ENCODE measurements at places on chromosomes 3 and 15. TPM values are rescaled to one million over a fixed set of nuclear protein-coding genes. Genes with fewer than 3 reads are reported as not detected.
A peak's percentile ranks its signal among the peaks of the same experiment; 100 is the strongest.

SLC24A5 gene
- not detected for total RNA-seq

GPR62 gene
- total RNA-seq = not detected

TMEM43 gene
- total RNA-seq = 76.2 TPM

STARD9 gene
- 2.1 TPM for total RNA-seq

NIPA2 gene
- total RNA-seq = 85.1 TPM

CCR8 gene
- 1.0 TPM for total RNA-seq

KLHL40 gene
- total RNA-seq = not detected

C3orf20 gene
- not detected for total RNA-seq

TMC3 gene
- total RNA-seq = not detected

FEZF2 gene
- not detected for total RNA-seq

DNA sequence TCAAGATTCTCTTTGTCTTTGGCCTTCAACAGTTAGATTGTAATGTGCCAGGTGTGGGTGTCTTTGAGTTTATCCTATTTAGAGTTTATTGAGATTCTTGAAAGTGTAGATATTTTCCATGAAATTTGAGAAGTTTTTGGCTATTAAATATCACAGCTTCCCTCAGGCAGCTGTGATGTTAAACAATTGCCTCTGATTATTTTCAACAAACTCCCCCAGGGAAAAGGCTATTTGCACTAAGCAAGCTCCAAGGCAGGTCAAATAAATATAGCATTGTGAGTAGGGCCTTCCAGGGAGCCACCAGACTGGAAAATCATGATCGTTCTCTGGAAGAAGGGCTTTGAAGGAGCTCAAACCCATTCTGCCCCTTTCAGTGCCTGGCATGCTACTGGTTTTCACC, 107.0 kb downstream of the EEFSEC start:
- no peak for DNase-seq

- no peak for DNase-seq
Observed at GRCh38 chr3:62335196-62335595, 38.2 kb downstream of the FEZF2 start.

DNA sequence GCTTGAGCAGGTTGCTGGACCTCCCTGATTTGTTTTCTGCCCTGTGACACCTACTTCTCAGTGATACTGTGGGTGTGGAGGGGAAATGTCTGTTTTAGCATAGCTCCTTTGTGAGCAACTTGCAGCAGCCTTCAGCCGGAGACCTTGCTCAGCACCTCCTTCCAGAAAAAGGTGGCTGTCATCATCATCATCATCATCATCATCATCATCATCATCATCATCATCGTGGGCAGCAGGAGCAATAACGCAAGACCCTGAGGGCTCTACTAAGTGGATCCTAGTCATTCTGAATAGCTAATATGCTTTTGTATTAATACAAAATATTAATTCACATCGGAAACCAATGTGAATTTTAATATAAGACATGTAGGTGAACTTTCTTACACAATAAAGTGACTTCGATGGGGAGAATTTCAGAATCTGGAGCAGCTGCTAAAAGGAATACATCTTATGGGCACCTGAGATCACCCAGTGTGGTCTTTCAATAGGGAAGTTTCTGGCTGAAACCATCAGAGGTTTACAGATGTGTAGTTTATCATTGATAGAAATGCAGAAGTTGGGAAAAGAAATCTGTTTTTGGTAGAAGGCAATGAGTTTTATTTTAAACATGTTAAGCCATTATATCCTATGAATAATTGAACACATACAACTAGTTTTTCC, 8.6 kb downstream of the GABRR3 start:
- no peak for DNase-seq

- no peak for DNase-seq
Observed at GRCh38 chr15:58779554-58779953, 8.5 kb downstream of the MINDY2 start.

- DNase-seq = no peak
Observed at GRCh38 chr3:108599677-108600409, 10.3 kb downstream of the DZIP3 start.

GRCh38 chr3:34200576-34200975, 402.1 kb downstream of the PDCD6IP start:
- DNase-seq = no peak

GRCh38 chr15:74245342-74245931, 9.3 kb downstream of the CCDC33 start:
- no peak for DNase-seq

DNA sequence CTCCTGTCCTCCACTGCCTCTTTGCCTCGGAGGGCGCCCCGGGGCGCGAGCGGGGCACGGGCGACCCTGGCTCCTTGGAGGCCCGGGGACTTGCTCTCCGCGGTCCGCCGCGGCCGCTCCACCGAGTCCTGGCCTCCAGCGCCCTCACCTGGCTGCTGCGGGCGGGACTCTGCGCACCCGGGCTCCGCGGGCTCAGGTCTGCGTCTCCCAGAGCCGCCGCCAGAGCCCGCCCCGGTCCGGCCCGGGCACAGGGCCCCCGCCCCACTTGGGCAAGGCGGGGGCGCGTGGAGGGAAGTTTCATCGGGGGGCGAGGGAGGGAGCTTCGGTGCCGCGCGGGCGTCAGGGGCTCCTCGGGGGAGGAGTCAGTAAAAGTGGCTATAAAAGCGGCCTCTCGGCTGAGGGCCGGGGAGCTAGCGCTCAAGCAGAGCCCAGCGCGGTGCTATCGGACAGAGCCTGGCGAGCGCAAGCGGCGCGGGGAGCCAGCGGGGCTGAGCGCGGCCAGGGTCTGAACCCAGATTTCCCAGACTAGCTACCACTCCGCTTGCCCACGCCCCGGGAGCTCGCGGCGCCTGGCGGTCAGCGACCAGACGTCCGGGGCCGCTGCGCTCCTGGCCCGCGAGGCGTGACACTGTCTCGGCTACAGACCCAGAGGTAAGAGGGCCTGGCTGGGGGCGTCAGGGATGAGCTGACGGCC, at the start of gene CEMIP:
Gene CEMIP, plus strand, starts transcription at position 407 of the 694 bp plus-strand sequence. CDS start 94,510 bp downstream, outside the sequence.
- peak; percentile 7 for DNase-seq

DNA sequence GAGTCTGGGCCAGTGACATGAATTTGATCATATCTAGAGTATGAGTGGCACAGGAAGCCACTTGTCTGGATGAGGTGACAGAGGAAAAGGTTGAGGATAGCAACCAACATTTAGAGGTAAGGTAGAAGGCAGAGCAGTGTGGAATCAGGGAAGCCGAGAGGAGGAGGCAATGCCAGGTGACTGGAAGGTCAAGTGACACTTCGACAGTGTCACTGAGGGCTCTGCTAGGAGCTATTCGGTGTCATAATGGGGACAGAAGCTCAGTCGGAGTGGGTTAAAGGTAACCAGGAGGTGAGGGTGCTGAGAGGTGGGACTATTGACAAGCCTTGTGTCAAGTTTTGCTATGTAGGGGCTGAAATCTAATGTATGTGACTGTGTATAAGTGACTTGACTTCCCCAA, 56.7 kb downstream of the IGF1R start:
- no peak for DNase-seq

DNA sequence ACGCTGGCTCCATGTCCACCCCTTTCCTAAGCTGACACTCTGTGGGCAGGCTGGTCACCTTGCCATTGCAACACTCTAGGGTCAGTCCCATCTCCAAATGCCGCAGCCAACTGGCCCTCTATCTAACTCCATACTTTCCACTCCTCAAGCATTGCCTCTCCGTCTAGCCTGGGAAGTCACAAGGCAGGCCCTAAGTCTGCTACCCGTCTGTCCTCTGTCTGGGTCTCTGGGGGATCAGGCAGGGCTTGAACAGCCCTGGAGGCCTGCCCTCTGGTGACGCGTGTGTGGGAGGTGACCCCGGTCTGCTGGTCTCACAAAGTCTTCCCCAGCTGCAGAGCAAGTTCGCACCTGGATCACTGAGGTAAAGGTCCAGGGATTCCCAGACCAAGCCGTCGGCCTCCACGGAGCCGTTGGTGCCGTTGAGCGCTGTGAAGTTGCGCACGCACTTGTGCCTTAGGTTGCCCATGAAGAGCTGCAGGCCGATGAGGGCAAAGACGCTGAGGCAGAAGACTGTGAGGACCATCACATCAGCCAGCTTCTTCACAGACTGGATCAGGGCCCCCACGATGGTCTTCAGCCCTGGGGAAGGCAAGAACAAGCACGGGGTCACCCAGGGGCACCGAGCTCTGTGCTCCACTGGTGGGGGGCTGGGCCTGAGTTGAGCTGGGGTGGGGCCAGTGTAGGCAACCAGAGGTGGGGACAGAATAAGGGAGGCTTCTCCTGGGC, 39.9 kb downstream of the SCN5A start:
- DNase-seq = no peak

GRCh38 chr3:114435386-114436115, 141.7 kb downstream of the TIGIT start:
- DNase-seq = no peak

DNA sequence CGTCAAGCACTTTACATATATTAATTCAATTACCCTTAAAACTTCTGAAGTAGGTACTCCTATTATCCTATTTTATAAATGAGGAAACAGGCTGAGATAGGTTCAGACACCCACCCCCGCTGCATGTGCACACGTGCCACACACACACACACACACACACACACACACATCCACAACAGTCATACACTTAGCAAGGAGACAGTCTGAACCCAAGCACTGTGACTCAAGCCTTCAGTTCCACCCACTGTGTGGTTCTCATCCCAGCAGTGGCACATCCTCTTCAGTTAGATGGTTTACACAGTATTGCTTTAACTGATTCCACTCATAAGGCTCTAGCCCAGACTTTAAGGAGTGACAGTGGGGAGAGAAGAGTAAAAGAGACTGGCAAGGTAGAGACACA, 91.1 kb upstream of the FGF7 start:
- peak; percentile 3 for DNase-seq

GRCh38 chr15:65964792-65965433, 95.6 kb downstream of the RAB11A start:
- no peak for DNase-seq

DNA sequence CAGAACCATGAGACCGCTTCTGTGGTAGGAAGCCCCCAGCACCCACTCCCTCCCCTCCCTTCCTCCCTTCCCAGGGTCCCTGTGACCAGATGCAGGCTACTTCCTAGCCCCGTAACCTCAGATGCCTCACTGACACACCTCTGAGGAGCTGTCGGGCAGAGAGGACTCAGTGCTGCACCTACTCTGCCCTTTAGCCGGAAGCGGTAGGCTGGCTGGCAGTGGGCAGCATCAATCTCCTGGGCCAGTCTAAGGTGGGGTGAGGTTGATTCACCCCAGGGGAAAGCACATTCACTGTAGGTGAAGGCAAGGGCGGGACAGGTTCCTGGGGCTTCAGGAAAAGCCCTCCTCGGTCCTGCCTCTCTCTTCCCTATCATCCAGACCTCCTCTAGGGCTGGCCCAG, 19.1 kb downstream of the CSRNP1 start:
- no peak for DNase-seq

DNA sequence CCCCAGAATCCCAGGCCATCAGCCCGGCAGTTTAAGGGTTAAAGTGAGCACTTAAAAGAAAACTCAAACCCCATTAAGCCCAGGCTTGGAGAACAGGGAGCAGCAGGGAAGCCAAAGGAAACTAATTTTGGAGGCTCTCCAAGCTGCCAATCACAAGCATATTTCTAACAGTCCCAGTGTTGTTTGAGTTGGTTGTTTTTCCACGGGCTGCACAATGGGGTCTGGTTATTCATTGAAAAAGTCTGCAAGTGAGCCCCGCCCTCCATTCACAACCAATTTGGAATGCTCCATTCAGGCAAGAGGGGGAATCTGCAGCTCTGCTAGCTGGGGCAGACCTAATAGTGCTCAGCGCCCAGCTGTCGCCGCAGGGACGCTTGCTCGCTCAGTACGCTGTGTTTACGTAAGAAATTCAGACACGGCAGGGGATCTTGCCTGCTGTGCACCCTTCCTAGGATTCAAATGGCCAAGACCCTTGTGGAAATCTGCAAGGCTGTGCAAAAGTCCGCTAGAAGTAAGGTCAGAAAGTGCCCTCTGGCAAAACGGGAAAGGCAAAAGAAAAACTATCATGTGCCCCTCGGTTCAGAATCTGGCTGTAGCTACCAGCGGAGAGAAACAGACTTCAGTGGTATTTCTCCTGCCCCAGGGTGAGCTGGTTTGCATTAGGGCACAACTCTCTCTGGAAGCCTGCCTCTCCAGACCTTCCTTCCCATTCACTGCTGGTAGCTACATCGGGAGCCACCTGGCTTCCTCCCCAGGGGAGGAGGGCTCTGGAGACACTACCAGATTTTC, 11.0 kb downstream of the ETV5 start:
- peak; percentile 97 for DNase-seq

GRCh38 chr3:181718369-181718768, 6.6 kb downstream of the SOX2 start:
- no peak for DNase-seq

DNA sequence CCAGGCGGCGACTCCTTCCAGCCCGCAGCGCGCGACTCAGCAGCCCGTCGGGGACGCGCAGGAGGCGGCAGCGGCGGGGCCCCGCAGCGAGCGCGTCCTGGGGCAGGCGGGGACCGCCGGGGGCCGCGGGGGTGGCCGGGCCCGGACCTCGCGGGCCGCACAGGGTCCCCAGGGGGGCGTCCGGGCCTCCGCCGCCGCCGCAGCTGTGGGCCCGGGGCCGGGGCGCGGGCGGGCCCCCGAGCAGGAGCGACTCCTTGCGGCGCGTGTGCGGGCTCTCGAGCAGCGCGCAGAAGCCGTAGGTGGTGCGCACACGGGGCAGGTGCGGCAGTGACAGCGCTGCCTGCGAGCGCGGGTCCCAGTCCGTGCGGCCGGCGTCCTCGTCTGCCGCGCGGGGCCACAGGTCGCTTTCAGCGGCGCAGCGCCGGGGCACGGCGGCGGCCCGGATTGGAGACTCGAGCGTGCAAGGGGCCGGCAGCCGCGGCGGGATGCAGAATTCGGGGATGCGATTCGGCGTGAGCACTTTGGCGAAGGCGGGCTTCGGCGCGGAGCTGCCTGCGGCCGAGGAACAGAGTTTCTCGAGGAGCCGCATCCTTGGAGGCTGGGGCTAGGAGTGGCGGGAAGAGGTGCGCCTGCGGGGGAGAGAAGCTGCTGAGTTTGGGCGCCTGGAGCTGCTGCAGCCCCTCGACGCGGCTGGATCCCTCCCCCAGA, 535 bp downstream of the C2CD4B start:
- no peak for DNase-seq

DNA sequence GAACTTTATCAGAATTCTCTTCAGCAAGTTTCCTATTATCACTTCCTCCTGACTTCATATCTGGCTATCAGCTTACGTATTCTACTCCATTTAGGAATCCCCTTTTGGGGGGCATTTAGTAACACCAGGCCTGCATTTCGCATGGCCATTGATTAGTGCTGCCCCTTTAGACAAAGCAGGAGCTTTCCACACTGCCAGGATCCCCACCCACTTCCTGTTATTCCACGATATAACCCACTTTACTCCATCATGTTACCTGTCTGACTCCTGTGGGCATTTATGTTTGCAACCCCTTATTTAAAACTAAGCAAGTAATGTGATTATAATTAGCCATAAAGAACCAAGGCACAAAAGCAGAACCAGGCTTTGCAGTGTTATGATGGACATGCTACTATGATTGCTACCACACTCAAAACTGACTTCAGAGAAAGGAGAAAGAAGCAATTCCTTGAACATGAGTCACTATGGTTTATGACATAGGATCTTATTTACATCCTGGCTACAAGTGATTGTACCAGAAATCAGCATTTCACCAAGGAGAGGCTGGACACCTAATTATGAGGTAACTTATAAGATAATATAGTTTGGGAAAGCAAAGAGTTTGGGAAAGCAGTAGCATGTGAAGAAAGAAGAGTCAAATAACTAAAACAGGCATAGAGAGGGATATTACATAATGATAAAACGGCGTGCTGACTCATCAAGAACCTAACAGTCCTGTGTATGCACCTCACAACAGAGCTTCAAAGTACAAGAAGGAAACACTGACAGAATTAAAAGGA, 96.3 kb downstream of the IGSF11 start:
- peak; percentile 67 for DNase-seq

GRCh38 chr15:25712192-25712960, 150.8 kb downstream of the ATP10A start:
- DNase-seq = no peak

GRCh38 chr15:70324001-70324974, 226.6 kb upstream of the TLE3 start:
- peak; percentile 15 for DNase-seq

GRCh38 chr15:24633082-24633481, 42.5 kb upstream of the NPAP1 start:
- DNase-seq = no peak
